Left cardiac atrium (tissue), 4 donors: ENCODE measurements at places on chromosomes 7 and 10. TPM values are rescaled to one million over a fixed set of nuclear protein-coding genes. Genes with fewer than 3 reads are reported as not detected.

GRCh38 chr10:24951201-24952142 is 934 bp downstream of the PRTFDC1 start:
- DNase-seq = peak; percentile 40

- DNase-seq = peak; percentile 65
These were observed 515 bp downstream of the GSDME start for GRCh38 chr7:24756545-24757352.

DNA sequence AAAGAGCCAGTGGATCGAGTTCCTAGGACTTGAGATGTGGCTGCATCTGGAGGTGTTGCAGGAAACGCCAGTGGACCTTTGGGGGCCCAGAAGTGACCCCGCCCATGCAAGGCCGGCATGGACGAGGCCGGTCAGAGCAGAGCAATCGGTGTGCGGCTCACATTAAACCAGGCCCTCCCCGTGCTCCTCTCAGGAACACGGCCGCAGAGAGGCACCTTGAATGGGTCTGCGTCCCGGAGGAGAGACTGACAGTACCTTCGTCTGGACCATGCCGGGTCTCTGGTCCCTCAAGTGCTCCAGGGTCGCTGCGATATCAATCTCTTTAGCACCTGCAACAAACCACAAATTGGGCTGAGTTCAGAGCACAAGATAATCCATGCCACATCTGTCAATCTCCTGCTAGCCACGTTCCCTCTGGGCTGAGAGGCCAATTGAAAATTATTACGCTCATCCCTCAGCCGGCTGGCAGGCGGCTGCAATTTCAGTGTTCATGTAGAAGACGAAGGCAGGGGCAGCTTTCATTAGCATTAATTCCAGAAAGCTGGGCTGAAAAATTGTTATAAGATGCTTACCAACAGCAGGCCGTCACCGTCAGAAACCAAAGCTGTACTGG is 212.0 kb downstream of the DNAJB6 start:
- DNase-seq = no peak

Gene AKR1D1
- not detected for total RNA-seq

Gene GNGT1
- total RNA-seq = not detected

Gene CLCN1
- not detected for total RNA-seq
